Renal cortex interstitium (tissue), 15 donors: ENCODE measurements at places on chromosomes 4 and X.

DNA sequence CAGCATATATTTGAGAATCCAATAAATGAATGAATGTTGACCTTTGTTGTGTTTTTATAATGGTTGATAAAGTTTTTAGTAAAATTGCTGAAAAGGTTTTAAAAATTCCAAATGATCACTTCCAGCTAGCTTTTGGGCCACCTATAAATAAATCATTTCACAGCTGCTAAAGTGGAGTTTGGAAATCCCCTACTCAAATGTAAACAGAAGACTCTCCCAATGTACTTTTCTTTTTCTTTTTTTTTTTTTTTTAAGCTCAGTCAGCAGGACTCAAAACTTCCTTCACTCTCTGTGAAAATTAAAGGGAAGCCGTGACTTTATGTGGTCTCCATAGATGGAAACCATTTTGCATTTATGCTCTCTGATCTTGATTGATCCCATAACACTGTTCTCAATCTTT, 45.2 kb downstream of the CXCL13 start:
- no peak for DNase-seq

- no peak for DNase-seq
Measured at GRCh38 chr4:165967486-165967885, 94.4 kb downstream of the TLL1 start.

DNA sequence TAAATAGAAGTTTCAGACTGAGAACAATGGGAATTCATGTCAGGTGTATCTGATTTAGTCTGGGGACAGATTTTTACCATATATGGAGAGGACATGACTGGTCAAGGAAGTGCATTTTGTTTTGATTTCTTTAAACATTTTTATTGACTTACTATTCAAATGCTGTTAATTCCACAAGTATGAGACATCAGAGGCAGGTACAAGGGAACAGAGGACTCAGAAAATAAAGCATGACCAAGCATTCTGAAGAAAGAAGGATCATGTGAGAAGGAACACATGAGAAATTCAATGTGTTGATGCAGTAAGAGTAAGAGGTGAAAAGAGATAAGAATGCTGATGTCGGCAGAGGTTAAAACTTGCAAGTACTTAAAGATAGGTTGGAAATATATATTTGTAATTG, 1452.6 kb downstream of the PCDH7 start:
- no peak for DNase-seq

- no peak for DNase-seq
Measured at GRCh38 chrX:72126539-72127140, 5.1 kb downstream of the RTL5 start.

- DNase-seq, result no peak
Measured at GRCh38 chr4:81164126-81164525, 50.9 kb downstream of the PRKG2 start.

DNA sequence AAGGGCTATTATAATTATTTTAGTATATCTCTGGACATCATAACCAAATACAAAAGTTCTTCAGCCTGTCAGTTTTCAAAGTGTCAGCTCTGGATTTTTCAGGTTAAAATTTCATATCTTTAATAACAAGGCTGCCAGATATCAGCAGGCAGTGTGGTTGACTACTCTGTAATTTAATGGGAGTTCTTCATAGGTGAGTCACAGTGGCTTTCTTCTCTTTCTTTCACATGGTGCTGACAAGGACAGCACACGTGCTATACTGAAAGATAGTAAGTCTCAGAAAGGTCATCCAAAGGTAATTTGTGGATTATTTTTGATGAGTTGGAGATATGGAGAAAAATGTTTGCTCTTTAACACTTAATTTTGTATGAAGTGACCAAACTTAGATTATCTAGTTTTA, 43.2 kb downstream of the GALNT7 start:
- DNase-seq, result no peak

DNA sequence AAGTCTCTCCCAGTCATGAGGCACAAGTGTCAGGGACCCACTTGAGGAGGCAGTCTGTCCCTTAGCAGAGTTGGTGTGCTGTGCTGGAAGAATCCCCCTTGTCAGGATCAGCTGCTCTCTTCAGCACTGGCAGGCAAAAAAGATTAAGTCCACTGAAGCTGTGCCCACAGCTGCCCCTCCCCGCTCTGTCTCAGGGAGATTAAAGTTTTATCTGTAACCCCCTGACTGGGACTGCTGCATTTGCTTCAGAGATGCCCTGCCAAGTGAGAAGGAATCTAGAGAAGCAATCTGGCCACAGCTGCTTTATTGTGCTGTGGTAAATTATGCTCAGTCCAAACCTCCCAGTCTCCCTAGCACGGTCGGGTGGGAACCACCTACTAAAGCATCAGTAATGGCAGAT, 37.4 kb upstream of the HEPH start:
- DNase-seq, result no peak

GRCh38 chr4:132982151-132982550, 166.9 kb upstream of the PCDH10 start:
- no peak for DNase-seq

DNA sequence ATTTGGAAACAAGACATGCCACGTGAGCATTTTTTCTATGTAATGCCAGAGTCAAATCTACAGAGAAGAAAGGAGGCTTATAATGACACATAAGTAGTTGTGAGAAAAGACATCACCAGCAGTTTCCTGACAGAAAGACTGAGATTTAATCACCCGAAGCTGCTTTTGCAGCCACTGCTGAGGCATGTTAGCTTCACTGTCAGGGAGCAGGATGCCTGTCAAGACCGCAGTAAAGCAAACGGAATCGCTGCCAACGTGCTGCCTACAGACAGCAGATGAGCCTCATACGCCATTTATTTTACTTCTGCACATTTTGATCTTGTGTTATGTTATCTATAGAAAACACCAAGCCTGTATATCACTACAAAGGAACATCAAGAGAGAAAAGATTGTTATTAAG, 68.7 kb upstream of the NDST3 start:
- no peak for DNase-seq

GRCh38 chr4:172169871-172170270, 356.7 kb downstream of the GALNTL6 start:
- no peak for DNase-seq

GRCh38 chr4:114599903-114600552, 1.4 kb downstream of the UGT8 start:
- DNase-seq, result no peak

DNA sequence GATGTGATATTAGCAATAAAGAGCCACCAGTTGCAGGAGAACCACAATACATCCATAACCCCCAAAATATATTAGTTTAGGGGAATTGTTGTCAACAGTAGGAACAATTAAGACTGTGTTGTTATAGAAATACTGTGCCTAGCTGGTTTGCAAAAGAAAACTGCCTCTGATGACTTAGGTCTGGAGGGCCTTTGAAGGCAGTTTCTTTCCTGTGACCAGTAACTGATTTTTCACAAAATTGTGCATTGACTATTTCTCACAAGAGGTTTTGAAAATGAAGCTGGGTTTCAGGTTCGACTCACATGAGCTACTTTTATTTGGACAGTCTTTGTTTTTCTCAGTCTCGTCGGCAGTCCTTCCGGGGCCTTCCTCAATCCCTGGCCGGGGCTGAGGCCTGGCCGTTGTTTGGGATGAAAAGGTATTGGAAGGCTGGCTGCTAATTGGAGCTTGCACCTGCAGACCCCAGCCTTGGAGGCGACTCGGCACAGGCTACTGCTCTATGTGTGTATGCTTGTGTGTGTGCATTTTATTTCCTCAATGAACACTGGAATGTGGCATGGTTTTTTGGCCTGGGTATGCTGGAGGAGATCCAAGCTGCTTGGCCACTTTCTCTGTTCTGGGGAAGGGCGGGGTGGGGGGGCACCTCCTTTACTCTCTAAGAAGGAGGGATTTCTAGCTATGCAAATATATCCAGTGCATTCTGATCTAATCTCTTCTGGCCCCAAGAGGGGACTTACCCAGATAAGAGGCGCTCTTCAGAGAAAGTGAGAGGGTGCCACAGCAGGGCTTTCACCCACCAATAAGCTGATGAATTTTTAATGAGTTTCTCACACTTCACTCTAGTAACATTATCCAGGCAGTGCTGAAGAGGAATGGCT, 49.5 kb upstream of the LNX1 start:
- DNase-seq, result no peak

- DNase-seq, result no peak
Measured at GRCh38 chr4:175772170-175772705, 39.8 kb downstream of the GPM6A start.
